ENCODE measurements at places on chromosomes 1 and 21. TPM values are rescaled to one million over a fixed set of nuclear protein-coding genes. Genes with fewer than 3 reads are reported as not detected.

Gene CFAP45
- total RNA-seq, result 0.72 TPM

DNA sequence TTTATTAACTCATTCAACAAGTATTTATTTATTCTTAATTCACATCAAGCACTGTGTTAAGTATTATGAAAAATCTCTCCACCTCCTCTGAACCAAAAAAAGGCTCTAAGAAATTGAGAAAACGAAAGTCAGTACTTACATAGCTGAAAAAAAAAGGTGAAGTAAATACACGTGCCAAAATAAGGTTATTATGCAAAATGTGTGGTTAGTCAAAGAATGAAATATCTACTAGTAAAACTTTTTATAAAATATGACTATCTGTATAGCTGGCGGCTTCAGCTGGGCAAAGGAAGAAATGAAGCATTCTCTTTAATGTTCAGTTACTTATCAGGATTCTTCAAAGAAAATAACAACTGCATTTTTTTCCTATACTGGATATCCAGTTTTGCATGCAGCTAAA lies 35.5 kb upstream of the ASPM start:
- DNase-seq, result no peak

- peak; percentile 36 for DNase-seq
Measured at GRCh38 chr1:174998569-174999215, 1.1 kb upstream of the CACYBP start.

GRCh38 chr21:41746744-41747006 lies 20.2 kb downstream of the RIPK4 start:
- no peak for DNase-seq

GRCh38 chr1:218480137-218480536 lies 135.0 kb downstream of the TGFB2 start:
- DNase-seq, result peak; percentile 97

Gene TLCD4
- 0.83 TPM for total RNA-seq

DNA sequence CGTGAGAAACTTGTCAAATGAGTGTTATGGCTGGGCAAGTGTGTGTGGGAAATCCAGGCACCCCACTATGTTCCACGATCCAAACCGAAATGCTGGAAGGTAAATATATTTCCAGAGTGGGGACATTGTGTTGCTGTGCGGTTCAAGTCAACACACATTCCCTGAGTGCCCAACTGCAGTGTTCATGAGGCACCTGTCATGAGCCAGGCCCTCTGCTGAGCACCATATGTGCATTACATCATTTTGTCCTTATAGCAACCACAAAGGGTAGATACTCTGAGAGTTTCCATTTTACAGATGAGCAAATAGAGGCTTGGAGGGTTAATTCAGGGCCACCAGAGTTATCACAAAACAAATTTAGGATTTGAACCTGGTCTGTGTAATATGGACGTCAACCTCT lies 59.9 kb upstream of the SOD1 start:
- DNase-seq, result no peak

DNA sequence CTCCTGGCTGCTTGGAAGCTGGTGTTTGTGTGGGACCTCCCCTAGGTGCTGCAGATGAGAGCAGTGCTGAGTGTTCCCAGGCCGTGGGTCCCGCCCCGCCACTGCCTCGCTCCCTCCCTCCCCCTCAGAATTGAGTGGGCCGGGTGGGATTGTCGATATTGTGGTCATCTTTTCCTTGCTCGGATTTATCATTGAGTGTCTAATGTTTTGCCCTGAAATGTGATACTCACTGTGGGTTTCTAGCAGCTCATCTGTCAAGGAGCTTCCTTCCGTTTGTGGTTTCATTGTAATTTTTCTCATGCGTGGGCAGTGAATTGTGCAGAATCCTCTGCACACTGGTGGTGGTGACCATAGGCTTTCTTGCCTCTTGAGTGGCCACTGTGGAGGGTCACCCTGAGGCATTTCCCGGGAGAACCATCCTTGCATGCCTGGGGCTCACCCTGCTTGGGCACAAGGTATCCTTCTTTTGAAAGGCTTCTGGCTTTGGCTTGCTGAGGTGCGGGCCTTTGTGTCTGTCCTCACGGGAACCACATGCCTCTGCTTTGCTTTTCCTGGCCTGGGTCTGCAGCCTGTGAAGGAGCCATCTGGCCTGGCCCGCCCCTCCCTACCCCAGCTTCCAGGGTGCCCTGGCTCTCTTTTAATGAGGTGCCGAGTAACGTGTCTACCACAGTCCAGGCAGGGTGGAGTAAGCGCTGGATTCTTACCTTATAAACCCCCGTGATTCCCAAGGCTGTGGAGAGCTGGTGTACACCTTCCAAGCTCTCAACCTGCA lies 25.6 kb downstream of the SLX9 start:
- peak; percentile 94 for DNase-seq

- DNase-seq, result peak; percentile 93
Measured at GRCh38 chr1:12177999-12178441, 11.2 kb downstream of the TNFRSF1B start.

GRCh38 chr21:23026878-23027277 lies 2028.7 kb downstream of the NCAM2 start:
- no peak for DNase-seq

- DNase-seq, result peak; percentile 68
Measured at GRCh38 chr1:181038399-181038873, 4.7 kb downstream of the MR1 start.

DNA sequence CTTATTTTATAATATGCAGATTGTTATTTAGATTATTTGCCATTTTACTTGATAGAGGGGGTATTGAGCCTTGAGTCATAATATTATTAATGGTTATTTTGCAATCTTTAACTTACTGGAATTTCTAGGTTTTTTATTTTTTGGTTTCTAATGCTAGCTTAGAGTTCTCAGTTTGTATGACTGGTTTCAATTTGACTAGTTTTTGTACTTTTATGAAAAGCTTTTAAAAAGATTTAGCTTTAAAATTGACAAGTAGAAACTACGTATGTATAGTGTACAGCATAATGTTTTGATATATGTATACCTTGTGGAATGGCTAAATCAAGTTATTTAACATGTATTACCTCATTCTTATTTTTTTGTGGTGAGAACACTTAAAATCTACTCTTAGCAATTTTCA lies 41.5 kb downstream of the CEP350 start:
- DNase-seq, result no peak

DNA sequence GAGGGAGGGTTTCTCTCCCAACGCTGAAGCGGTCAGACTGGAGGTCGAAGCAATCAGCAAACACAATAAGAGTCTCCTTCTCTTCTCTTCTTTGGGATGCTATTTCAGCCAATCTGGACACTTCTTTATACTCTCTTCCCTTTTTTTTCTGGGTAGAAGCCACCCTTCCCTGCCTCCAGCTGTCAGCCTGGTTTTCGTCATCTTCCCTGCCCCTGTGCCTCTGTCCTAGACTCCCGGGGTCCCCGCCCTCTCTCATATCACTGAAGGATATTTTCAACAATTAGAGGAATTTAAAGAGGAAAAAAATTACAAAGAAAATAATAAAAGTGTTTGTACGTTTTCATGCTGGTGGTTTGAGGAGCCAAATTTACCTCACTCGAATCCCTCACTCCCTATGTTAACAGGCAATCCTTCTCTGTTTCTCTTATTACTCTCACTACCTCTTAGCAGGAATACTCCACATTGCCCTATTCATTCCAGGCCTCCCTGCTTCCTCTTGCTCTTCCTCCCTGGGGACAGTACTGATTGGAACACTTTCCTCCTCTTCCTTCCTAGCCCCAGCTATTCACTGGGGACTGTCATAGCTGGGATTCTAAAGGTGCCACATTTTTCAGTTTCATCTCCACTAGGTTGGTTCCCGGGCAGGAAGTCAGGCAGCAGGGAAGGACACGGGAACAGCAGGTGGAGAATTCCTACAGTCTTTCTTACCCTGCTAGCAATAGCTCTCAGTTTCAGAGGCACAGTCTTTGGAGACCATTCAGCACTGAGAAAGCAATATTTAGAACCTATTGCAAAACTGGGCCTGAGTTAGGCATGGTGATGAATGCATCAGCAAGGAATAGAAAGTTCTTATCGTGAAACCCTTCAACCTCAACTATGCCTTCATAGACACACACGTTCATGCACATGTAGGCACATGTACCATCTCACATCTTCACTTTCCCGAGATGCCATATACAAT lies 288.0 kb downstream of the PBX1 start:
- DNase-seq, result no peak

- DNase-seq, result no peak
Measured at GRCh38 chr1:53061859-53062707, at the start of gene PODN. Gene PODN, plus strand, starts transcription at chr1:53062213. Its CDS starts 7,643 bp downstream, at chr1:53069856.

Gene SEMA4A
- 0.28 TPM for total RNA-seq

Gene CLEC20A
- total RNA-seq, result not detected

DNA sequence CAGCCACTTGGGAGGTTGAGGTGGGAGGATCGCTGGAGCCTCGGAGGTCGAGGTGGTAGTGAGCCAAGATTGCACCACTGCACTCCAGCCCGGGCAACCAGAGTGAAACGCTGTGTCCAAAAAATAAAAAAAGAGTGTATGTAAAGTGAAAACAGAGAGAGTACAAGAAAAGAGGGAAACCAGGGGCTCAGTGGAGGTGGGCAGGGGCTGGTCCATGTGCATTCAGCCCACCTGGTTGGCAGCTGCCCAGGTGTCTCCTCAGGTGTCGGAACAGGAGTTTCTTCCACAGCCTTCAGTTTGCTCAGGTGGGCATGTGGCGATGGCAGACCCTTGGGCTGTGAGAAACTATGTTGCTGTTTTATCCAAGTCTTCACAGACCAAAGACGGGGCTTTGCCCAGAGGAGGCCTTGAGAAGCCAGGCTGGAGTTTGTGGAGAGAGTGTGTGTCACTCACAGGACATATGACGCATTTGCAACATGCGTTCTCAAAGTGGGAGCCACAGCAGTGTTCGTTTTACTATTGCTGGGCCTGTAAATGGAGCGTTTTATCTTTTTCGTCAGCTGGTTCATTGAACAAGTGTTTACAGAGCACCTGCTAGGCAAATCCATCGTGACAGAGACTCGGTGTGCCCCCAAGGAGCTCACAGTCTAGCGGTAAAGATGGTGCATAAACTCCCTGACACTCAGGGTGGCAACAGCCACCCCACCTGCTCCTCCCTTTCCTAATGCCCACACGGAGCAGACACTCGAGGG lies 22.4 kb upstream of the SAMD11 start:
- DNase-seq, result no peak

DNA sequence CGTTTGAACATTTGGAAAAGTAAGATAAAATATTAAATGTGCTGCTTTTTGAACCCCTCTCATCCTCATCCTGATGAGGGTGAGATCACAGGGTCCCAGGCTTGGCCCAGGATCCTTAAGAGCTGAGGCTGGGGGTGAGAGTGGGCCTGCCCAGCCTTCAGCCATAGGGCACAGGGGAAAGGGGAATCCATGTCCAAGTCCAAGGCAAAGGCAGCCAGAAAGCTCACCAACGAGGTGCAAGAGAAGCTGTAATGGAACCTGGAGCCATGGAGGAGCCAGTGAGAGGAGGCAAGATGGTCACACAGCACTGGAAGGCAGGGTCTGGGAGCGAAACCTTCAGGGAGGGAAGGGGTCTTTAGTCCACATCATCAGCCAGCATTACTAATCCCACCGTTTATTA lies 191.9 kb downstream of the RRAGC start:
- DNase-seq, result no peak

Gene GPATCH2
- total RNA-seq, result 11.8 TPM

Gene CHRM3
- total RNA-seq, result not detected

Gene TMEM240
- total RNA-seq, result 1.1 TPM

Gene ETNK2
- total RNA-seq, result 24.7 TPM

Data from IMR-90 (cell line).